ENCODE measurements at places on chromosomes 3 and 15.

DNA sequence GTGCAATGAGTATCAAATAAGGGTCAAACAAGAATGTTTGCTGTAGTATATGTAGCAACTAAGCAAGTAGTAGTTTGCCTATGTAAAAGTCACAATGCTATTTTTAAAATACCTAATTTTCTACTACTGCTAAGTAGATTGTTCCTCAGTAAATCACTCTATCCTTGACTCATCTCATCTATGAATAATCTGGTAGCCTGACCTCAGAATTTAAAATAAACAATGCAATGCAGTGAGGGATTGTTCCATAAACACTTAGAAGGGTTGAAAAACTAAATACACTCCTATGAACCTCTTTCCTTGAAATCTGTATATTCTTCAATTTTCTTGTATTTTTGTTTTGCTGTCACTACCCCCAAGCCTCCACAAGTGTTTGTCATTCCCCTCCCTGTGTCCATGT lies 253.3 kb downstream of the TBC1D5 start:
- DNase-seq = no peak

- no peak for DNase-seq
Measured at GRCh38 chr3:24018784-24019570, 73.9 kb downstream of the NR1D2 start.

- DNase-seq = no peak
Measured at GRCh38 chr15:67133738-67134066, 68.3 kb downstream of the SMAD3 start.

DNA sequence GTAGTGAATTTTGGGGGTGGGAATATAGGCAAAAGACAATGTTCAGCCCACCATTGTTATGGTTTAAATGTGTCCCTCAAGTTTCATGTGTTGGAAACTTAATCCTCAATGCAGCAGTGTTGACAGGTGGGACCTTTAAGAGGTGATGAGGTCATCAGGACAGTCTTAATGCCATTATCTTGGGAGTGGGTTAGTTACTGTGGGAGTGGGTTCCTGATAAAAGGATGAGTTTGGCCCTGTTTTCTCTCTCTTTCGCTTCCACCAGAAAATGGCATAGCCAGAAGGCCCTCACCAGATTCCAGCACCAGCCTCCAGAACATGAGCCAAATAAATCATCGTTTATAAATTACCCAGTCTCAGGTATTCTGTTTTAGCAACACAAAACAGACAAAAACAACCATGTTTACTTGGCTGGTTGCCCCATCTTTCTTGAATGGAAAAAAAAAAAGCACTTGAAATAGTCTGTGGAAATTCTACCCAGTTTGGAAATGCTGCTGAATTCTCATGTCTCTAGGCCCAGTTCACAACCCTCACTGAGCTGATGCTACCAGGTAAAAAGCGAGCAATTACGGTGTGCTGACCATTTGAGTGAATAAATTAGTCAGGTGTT lies 31.0 kb upstream of the MFSD1 start:
- DNase-seq = no peak

GRCh38 chr3:127547761-127548605 lies 42.5 kb downstream of the TPRA1 start:
- peak; percentile 13 for DNase-seq

DNA sequence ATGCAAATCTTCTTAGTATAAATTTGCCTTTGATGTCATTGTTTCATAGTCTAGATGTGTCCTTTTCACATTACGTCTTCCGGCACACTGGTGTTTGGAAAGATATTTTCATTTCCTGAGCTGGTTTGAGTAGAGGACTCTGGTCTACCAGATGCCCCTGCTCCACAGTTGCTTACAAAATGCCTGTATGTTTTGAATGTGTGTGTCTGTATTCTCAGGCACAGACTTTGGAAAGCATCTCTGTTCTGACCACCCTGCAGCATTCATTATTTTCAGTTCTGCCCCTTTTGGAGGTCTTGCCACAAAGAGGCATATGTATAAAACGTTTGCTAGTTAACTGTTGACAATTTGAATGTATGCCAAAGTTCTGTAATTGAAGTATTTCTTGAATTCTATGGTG lies 236.0 kb upstream of the GOLIM4 start:
- DNase-seq = no peak

DNA sequence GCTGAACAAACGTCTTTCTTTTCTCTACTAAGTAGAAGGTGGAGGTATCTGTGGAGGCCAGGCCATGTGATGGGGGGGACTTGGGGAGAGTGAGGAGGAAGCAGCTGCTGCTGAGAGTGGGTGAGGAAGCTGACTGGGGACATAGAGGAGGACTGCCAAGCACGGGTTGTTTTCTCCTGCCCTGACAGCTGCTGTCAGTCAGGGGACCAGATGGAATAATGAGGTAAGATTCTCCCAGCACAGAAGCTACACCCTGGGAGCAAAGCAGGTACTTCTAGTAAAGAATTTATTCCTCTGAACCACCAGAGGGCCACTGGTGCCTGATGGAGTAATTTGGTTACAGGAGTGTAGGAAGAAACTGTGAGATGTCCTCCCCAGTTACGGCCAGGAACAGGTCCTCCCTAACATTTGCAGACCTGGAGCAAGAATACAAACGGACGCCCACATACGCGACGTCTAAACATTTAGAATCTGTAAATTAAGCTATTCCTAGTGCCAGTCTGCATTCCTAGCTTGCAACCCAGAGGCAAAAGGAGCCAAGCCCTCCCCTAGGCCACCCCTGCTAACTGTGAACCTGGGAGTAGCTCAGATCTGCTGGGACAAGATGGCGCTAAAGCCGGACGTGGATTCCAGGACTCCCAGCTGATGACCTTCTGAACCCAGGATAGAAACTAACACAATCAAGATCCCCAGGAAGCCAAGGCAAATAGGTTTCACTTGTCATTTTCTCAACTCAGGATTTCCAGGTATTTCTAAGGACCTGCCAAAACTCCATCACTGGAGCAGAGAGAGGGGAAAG lies 14.8 kb downstream of the CRYGS start:
- DNase-seq = no peak

DNA sequence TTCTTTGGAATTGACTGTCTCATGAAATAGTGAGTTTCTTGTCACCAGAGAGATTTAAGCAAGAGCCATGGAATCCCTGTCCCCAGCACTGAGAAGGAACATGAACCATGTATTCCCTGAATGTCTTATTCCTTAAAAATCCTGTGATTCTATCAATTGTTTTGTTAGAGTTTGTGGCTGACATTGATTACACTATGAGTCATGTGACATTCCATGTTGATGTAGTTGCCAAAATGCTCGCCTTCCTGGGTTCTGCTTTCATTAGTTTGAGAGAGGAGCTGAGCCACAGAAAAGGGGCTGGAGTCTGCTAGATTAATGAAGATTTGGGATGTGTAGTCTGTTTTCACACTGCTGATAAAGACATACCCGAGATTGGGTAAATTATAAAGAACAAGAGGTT lies 294.9 kb upstream of the CTDSPL start:
- DNase-seq = no peak

DNA sequence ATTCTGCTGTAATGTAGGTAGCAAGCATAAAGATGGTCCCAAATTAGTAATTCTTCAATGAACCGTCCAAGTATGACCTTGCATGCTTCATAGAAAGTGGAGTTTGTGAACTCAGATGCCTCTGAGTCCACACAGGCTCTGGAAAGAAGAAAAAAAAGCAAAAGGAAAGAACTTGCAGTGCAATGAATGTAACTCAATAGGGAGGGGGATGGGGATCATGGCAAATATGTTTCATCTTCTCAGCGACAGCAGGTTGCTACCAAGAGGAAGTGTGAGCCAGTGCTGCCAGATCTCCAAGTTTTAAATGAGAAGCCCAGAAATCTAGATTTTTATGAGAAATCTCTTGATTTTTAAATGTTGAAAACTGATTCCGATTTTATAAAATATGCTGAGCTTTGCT lies 50.3 kb downstream of the IL20RB start:
- no peak for DNase-seq

DNA sequence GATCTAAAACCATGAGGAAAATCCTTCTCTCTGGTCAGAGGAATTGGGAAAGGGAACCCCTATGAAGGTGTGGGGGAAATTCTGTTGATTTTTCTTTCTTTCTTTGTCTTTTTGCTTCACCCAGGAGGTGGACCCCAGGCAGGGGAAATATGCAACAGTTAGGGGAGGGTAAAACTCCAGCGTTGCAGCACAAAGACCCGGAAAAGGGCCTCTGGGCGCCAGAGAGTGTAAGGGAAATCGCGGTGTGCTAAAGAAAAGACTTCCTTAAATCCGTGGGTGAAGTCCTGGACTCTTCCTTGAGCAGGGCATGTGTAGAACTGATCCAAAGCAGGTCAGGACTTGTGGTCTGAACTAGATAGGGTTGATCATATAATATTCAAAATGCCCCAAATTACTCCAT lies 11.1 kb upstream of the TBC1D21 start:
- DNase-seq = no peak

- DNase-seq = no peak
Measured at GRCh38 chr3:108983051-108983450, 29.4 kb upstream of the GUCA1C start.

DNA sequence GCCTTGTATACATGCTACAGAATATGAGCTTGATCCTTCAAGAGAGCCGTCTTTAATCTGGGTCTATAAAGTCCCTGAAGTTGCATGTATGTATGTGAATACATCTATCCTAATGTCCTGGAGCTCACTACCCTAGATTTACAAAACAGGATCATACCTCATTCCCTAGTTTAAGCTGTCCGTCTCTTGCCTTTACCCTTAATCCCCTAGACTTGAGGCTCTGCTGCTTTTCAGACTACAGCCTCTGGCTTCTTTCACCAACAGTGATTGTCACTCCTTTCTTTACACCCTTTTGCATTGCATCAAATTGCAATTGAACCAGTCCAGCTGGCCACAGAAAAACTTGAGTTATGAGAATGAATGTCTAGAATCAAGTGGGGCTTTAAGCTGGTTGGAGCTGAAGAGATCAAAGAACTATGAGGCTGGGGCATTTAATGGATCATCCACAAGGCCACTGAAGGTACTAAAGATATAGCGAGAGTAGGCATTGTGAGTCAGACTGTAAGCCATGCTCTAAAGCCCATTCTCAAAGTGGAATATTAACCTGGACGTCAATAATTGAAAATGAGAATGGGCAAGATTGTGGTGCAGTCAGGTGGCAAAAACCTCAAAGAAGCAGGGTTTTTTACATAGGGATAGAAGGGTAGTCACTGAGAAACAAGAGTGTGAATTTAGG lies 12.3 kb upstream of the PLD1 start:
- DNase-seq = no peak

DNA sequence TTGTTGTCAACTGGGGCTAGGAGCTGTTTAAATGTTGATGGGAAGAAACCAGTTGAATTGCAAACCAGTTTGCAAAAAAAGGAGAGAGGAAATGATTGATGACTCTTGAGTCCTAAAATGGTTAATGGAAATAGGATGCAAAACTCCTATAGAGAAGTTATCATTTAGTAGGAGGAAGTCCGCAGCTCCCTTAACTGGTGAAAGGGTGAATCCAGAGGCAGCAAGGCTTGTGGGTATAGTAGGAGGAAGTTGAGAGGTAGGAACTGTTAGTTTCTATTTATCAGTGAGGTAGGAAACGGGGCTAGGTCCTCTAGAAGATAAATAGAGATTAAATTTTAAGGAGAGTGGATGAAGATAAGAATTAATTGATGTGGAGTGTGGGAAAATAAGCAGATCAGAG lies 15.4 kb downstream of the IREB2 start:
- DNase-seq = no peak

- DNase-seq = no peak
Measured at GRCh38 chr15:93826293-93826692, 405.1 kb upstream of the MCTP2 start.

GRCh38 chr15:92048739-92049138 lies 195.2 kb downstream of the SLCO3A1 start:
- DNase-seq = no peak

GRCh38 chr3:185152410-185153170 lies at the start of gene C3orf70:
Gene C3orf70 (minus strand): TSS chr3:185153060. CDS start chr3:185152823, 237 bp downstream.
- DNase-seq = no peak

DNA sequence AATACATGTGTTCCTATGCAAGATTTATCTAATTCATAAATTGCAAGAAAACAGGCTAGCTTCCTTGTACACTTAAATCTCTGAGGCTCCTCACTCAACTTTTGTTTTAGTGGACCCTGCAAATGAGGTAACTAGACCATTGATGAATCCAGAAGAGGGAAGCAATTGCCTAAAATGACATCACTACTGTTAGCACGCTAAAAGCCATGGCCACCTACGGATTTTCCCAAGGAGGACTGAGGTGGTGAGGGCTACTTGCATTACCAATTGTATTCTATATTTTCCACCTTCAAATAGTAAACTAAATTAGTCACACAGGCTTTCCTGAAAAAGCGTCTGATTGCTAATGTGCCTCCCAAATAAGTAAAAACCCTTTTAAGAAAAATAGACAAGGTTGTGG lies 140.7 kb downstream of the GADL1 start:
- DNase-seq = no peak

GRCh38 chr3:127226457-127226856 lies 33.5 kb downstream of the PRR23E start:
- DNase-seq = no peak

DNA sequence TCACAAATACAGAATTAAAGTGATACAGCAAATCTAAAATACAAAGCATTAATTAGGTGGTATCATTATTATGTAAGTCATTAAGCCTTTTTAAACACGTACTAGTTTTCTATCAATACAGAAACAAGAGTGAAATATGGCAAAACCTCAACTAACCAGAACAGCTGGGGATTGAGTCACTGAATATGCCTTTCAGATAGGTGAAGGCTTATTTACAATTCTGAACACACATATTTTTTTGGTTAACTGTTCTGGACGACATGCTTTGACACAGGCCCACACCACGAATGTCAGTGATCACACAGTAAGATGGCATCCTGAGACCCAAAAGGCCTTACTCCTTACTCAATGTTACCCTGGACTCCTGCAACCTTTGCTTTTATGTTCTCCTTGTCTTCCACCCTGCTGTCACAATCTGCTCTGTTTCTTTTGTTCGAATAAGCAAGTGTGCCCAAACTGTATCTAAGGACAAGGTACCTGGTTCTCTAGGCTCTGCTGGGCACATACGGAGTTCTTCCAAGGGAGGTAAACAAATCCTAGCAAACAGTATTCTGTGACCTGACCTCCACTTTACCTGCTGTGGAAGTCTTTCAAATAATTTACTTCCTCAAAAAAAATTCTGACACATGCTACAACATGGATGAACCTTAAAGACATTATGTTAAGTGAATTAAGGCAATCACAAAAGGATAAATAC lies 7.0 kb downstream of the SFMBT1 start:
- no peak for DNase-seq

GRCh38 chr15:90074916-90075315 lies 27.4 kb downstream of the IDH2 start:
- no peak for DNase-seq

- DNase-seq = no peak
Measured at GRCh38 chr3:112793326-112794081, 53.2 kb downstream of the CD200R1L start.

GRCh38 chr15:73957276-73957675 lies 31.0 kb downstream of the LOXL1 start:
- no peak for DNase-seq

DNA sequence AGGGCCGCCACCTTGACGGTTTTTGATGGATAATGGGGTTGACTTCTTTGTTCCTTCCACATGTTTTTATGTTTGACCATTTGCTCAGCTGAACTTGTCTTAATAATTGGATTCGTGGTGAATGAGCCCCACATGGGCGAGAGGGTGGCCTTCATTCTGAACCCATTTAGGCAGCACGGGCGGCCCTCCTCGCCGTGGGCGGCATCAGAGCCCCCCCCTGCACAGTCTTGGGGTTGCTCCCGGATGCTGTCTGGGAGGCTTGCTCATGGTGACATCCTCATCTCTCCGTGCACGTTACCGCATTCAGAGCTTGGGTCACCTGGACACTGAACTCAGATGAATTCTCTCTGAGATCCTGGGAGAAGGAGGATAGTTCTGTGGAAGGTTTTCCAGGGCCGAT lies 172.3 kb upstream of the OSBPL11 start:
- DNase-seq = no peak
